ENCODE measurements at places on chromosomes 6 and 20.

DNA sequence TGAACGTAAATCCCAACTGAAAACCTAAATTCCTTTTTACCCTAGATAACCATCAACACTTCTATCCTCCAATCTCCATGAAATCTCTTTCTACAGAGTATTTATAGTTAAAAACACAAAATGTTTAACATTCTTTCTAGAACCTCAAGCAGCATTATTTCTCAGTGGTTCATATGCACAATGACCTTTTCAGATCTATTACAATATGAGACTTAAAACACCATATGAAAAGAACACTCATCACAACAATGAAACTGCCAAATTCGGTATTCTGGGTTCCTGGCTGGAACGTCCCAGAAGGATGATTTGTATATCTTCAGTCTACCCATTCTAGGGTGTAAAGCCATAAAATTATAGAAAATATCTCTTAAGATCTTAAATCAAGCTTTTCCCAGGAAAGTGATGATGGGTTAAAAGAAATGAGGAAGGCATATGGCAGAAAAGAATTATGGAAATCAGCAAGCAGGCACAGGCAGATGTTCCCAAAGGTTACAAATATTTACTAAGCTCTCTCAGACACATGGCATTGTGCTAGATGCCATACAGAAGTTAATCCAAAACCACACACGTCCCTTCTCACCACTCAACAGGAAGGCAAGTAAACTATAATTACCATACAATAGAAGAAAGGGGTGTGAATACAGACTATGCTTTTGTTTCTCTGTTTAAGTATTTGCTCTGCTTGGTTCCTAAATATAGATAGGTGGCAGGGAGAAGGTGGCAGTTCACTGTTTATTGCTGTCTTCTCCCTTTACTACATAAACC, 118.0 kb downstream of the CHD6 start:
- DNase-seq = no peak

- DNase-seq = no peak
Observed at GRCh38 chr6:71982389-71982788, 96.0 kb downstream of the RIMS1 start.

DNA sequence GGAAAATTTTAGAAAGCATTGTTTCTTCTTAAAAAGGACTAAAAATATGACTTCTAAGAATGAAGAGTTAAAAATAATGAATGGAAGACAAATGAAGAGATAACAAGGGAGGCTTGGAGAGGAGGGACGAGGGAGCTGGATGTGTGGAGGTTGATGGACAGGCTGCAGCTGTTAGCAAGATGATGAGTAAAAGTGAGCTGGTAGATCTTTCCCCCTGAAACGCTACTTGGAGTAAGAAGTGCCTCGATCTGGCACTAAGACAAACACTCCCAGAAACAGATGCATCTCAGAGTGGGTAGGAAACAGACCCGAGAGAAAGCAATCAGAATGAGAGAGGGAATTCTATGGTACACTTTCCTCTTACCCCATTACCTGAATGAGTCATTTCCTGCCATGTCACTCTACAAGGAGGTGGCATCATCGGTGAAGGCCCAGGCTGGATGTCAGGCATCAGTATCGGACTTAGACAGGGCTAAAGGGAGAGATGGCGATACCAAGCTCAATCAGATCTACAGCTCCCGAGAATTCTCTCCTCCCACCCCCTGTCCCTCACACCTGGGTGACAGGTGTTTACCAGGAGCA, 154.1 kb upstream of the BMP2 start:
- DNase-seq = no peak

- DNase-seq = no peak
Observed at GRCh38 chr6:100664274-100665040, 199.7 kb upstream of the SIM1 start.

- DNase-seq = no peak
Observed at GRCh38 chr6:162435071-162435470, 292.5 kb downstream of the PRKN start.

DNA sequence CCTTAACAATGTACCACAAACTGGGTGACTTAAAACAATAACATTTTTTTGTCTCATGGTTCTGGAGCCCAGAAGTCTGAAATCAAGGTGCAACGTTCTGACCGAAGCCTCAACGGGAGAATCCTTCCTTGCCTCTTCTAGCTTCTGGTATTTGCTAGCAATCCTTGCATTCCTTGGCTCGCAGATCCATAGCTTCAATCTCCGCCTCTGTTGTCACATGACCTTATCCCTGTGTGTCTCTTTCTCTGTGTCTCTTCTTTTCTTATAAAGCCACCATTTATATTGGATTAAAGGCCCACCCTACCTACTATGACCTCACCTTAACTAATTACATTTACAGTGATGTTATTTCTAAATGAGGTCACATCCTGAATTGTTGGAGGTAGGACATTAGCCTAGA, 37.2 kb upstream of the DOK5 start:
- DNase-seq = no peak

- peak; percentile 45 for DNase-seq
Observed at GRCh38 chr6:16760516-16761470, at the start of gene ATXN1. Gene ATXN1 (minus strand): TSS chr6:16761460.

DNA sequence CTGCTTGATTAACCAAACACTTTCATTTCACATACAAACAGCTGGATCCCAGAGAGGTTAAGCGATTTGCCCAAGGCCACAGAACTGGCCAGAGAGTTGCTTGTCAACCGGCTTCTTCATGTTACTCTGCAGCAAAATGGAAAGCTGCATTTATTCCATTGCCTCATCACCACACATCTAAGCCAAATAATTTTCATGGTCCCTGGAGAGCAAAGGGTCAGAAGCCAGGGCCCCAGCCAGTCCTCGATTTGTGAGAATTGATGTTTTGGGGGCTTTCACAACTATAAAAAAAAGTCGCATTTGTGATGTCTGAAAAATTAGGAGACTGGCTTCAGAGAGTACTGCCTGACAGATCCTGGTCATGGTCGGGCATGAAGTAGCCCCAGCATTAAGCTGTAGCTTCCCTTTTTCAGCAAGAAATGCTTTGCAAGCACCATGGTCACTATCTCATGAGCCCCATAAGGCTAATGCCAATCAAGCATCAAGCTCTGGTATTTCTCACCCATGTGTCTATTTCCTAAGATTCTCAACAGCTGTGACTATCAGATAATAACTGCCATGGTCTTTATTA, 95.8 kb downstream of the BANF2 start:
- DNase-seq = no peak
